ENCODE measurements at places on chromosomes 5 and 9. TPM values are rescaled to one million over a fixed set of nuclear protein-coding genes. Genes with fewer than 3 reads are reported as not detected.

Gene TPD52L3
- not detected for total RNA-seq

Gene PTGES
- 175 TPM for total RNA-seq

Gene ITK
- not detected for total RNA-seq

Gene IL5
- total RNA-seq: not detected

Gene GABBR2
- 0.13 TPM for total RNA-seq

Gene PCDHB5
- 1.2 TPM for total RNA-seq

Gene OTULIN
- total RNA-seq: 22.7 TPM

Gene SYK
- total RNA-seq: 0.03 TPM

Gene PCDHA6
- not detected for total RNA-seq

Gene SPRY4
- total RNA-seq: 8.4 TPM

Gene RASGRF2
- total RNA-seq: 1.6 TPM

Gene CMBL
- 21.9 TPM for total RNA-seq

Gene S100Z
- total RNA-seq: not detected

Gene IL9
- not detected for total RNA-seq

Gene WDR38
- total RNA-seq: 0.12 TPM

Gene GCNT4
- 0.27 TPM for total RNA-seq
